Activated CD4-positive, alpha-beta T cell treated with anti-CD3 and anti-CD28 coated beads for 24 hours (primary cell): ENCODE measurements at places on chromosomes 1 and 21.

- no peak for DNase-seq
Measured at GRCh38 chr1:231767471-231767870, 140.9 kb downstream of the DISC1 start.

DNA sequence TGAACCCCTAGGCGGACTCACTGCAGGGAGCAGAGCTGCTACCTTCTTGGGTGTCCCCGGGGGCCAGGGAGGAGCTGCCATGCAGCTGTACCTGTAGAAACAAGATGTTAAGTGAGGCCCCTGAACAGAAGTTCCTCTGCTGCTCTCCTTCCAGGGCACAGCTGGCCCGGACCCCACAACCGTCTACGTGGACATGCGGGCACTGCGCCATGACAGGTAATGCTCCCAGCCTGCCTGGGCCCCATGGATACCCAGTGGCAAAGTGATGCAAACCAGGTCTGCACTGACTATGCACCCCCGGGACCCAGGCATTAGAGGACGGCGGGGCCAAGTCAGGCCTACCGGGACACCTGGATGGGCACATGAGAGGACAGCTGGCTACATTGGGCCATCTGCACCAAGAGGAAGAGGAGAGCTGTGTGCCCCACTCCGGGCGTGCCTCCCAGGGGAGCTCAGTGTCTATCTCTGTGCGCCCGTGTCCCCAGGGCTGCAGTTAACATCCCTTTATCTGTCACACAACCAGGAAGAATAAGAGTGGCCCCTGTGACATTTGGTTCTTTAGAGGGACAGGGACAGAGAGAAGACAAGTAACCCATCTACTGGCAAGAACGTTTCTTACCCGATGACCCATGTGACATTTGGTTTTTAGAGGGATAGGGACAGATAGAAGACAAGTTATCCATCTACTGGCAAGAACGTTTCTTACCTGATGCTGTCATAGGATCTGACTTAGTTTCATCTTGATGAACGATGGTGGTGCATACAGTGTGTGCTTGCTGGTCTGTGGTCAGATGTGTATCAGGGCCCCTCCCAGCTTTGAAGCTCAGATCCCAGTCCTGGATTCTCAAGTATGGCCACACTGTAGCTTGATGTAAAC is 44.1 kb downstream of the S100B start:
- DNase-seq: no peak

GRCh38 chr1:182850319-182850718 is 11.2 kb downstream of the DHX9 start:
- no peak for DNase-seq

- no peak for DNase-seq
Measured at GRCh38 chr1:200205216-200205995, 177.9 kb downstream of the NR5A2 start.

DNA sequence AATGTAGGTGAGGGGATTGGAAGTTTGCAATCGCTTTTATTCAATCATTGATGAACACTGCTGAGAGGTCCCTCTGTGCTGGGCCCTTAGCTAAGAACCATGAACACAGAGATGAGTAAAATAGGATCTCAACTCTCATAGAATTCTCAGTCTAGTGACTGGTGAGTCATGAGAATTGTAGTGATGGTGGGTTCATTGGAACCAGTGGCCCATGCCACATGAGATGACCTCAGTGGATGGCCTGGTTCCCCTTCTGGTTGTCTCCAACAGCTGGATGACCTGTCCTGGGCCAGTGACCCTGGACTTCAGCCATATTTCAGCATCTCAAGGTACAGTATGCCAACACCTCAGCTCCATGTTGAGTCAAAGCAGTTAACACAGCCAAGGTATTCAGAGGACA is 21.3 kb upstream of the S100A10 start:
- DNase-seq: no peak

GRCh38 chr21:29557931-29558725 is 259.4 kb downstream of the BACH1 start:
- DNase-seq: no peak

GRCh38 chr21:14968029-14968428 is 96.8 kb downstream of the NRIP1 start:
- DNase-seq: no peak

GRCh38 chr1:64502931-64503330 is 33.0 kb downstream of the CACHD1 start:
- DNase-seq: no peak

DNA sequence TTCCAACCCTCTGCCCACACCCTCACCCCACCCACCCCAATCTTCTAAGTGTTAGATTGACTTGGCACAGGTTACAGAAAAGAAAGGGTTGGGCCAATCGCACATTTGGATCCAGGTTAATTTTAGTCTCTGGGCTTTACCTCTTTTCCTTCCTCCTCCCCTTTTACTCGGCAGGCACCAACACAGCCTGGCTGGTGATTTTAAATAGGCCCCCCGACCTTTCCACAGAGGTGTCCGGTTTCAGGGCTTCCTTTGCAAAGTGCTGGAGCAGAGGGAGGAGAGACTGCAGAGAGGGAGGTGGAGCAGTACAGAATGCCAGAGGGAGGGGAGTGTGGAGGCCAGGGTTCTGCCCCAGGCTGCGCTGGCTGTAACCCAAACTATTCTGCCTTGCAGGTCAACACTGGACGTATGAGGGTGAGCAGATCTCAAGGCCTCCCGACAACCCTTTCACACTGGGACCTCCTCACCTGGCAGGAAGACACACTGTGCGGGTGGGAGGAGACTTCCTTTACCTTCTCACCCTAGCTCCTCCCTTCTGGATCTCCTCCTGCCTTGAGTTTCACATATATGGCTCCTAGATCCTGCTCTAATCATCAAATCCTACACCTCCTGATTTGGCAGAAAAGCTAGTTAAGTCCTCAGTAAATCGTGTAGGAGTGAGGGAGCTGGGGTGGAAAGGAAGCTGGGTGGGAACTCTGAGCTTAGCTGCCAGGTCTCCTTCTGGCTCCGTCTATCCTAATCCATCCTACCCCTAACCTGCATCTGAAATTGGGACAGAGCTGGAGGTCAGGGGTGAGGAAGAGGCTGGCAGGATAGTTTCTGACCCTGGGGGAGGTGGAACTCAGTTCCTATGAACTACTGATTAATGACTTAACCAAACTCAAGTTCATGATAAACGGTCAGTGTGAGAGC is 2.4 kb downstream of the CA14 start:
- DNase-seq: no peak

GRCh38 chr1:99281105-99281504 is 16.8 kb downstream of the PLPPR4 start:
- no peak for DNase-seq

DNA sequence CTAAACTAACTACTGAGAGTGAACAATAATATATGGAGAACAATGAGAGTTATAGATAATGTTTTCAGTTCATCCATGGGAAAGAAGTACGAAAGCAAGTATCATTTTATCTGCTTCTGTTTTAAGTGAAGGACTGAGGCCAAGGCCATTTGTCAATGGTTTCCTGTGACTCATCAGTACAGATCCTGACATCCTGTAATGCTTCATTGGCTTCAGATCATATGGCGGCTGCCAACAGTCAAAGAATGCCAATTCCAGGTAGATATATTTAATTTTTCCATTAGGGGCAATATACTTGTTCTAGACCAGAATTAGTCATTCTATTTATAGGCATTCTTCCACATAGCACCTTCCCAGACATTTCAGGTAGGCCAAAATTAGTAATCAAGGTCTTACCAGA is 97.3 kb downstream of the USH2A start:
- DNase-seq: no peak

- DNase-seq: no peak
Measured at GRCh38 chr1:117621316-117621715, 15.5 kb downstream of the TENT5C start.

DNA sequence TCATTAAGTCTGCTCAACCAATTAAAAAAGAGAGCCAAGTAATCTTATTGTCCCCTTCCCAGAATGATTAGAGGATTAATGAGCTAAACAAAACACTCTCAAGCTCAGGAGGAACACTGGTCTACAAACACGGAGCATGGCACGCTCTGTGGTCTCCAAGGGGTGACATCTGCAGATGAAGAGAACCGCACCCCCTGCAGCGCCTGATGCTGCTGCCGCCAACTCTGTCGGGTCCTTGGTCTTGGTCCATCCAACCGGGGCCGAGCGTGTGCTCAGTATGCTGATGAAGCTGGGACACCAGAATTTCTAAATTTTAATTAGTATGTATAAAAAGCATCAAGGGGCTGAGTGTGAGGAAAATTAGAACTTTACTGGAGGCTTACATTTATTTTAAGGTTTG is 82.7 kb downstream of the LPAR3 start:
- no peak for DNase-seq

DNA sequence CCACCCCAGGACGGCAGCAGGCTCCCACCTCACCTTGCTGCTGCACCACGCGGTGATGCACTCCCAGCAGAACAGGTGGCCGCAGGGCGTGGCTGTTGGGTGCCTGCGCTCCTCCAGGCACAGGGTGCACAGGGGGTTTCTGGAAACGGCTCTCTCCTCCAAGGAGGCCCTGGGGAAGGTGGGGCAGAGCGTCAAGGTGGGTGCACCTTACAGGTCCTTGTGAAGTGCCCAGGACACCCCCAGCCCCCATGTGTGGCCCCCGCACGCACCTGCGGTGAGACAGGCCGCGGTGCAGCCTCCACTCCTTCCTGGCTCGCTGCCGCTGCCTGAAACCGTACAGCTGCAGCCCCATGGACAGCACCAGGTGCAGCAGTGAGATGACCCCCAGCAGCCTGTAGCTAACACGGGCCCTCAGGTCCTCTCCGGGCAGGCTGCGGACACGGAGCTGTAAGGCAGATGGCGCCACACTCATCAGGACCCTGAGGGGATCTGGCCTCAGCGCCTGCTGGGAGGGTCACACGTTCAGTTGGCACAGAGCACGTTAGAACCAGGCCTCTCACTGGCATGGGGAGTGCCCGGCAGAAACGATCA is 5.8 kb downstream of the PEX10 start:
- DNase-seq: no peak

DNA sequence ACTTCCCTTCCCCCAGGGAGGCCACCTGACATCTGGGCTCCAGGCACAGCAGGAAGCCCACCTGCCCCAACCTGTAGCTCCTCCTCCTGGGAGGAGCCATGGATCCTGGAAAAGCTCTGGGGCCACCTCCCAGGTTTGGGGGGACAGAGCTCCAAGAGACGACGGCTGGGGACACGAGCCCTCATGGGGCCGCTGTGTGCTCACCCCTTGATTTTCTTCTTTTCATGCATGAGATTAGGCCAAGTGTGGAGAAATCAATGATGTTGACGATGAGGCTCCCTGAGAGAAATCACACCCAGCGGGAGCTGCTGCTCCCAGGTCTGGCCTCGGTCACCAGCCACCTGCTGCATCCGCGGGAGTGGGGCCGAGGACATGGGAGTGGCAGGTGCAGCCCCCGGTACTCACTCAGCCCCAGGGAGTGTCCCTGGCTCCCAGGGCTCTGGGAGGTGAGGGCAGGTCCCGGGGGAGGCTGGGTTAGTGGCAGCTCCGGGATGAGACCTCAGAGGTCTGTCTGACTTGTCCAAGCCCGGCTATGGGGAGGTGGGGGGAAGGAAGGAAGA is 8.7 kb downstream of the TNFRSF14 start:
- no peak for DNase-seq

DNA sequence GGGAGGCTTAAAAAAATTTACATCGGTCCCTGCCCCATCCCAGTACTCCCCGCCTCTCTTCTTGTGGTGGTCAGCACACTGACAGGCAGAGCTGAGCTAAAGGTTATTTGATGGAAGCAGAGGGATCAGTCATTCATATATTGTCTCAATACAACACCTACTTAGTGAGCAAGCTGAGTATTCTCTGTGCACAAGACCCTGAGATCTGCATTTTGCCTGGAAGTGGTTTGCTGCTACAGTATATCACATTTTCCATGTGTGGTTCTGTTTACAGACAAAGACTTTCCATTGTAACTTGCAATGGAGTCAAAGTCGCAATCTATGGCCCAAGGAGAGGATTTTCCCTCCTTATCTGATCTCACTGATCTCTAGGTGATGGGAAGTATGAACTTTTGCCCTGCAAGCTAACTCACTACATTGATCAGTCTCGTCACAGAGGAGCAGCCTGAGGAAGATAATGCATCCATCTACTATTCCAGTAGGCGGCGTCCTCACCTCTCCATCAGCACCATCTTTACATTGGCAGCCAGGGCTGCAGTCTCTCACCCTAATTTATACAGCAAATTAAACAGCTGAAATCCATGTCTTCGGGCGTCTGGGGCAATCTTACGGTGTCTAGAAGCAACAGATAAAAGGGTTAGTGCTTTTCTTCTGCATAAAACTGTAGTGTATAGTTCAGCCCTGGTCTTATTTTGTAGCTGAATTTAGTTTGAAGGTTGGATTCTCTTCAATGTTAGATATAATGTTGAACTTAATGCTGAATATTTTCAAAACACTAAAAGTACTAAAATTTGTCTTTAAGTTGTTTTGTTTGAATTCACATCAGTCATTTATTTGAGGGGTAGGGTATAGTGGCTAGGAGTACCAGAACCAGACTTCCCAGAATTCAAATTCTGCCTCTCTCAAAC is 3.2 kb upstream of the TRAF5 start:
- DNase-seq: peak; percentile 46

DNA sequence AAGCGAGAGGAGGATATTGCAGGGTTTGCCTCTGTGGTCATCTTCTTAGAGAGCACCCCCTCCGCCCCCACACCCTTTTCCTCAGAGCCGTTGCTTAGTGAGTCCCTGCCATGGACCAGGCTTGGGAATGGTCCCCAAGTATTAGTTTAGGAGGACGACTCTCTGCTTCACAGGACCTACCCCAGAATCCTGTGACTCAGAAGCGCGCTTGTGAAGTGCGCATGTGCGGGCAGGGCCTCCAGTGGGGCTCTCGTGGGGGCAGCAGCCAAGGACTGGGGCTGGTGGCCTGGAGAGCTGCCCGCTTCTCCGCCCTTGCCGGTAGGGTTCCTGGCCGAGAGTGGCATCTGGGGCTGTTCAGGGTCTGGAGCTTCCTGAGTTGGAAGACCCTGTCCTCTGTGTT is 37.3 kb upstream of the HMGN1 start:
- no peak for DNase-seq

DNA sequence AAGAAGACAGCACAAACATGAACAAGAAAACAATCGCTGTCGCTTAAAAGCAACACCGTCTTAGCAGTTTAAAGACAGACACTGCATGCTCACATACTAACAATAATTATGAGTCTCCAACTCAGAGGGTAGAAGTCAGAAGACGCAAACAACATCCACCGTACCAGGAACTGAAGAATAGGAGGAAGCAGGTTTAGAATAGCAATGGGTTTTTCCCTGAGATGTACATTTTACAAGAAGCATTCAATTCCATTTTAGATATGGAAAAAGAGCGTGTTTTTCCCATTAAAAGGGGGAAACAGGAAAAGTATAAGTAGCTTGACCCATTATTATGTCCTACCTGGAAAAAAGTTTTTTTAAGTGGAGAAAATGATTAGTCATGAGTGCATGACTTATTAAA is 34.5 kb upstream of the KCNE1 start:
- DNase-seq: no peak
